ENCODE measurements at places on chromosomes 5 and 9.

DNA sequence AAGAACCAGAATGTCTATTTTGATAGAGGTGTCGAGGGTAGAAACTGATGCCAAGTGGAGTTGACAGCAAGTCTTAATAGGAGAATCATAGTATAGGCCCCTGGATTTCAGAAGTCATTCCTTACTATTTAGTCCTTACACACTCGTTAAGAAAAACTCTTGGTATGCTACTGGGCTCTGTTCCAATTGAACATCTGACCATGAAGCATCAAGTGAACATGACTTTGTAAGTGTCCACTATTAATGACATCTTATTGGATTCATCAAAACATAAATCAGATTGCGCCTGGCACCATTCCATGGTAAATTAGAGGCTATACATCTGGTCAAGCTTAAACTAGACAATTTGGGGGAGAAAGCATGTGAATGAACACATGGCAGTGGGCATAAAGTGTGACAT, 1056.5 kb upstream of the EDIL3 start:
- DNase-seq = no peak

DNA sequence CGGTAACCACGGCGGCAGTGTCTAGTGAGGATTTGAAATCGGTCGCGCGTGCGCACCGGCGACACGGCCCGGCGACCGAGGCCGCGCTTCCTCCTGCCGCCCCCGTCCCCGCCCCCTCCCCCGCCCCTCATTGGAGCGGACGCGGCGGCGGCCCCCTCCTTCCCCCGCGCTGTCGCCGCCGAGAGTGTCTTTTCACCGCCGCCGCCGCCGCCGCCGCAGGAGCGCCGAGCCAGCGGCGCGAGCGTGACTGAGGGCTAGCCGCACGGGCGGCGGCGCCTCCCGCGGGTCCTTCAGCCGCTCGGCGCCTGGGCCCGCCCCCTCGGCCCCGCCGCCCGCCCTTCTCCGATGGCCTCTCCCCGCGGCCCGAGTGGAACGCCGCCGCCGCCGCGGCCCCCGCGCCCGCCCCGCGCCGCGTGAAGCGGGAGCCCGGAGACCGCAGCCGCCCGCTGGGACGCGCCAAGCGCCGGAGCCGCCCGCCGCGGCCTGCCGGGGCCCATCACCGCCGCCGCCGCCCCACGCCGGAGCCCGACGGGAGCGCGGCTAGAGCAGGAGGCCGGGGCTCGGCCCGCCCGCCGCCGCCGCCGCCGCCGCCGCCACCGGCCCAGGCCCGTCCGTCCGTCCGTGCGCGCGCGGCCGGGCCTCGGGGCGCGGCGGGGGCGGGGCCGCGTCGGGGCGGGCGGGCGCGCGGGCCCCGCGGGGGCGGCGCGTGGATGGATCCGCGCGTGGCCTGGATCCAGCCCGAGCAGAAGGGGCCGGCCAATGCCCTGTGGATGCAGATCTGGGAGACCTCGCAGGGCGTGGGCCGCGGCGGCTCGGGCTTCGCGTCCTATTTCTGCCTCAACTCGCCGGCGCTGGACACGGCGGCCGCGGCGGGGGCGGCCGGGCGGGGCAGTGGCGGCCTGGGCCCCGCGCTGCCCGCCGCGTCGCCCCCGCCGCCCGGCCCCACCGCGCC, at the start of gene TENT4A:
TSS of gene TENT4A (plus strand) at position 159 of the 952 bp plus-strand sequence. CDS start at position 711, 552 bp downstream.
- DNase-seq = peak; percentile 26

DNA sequence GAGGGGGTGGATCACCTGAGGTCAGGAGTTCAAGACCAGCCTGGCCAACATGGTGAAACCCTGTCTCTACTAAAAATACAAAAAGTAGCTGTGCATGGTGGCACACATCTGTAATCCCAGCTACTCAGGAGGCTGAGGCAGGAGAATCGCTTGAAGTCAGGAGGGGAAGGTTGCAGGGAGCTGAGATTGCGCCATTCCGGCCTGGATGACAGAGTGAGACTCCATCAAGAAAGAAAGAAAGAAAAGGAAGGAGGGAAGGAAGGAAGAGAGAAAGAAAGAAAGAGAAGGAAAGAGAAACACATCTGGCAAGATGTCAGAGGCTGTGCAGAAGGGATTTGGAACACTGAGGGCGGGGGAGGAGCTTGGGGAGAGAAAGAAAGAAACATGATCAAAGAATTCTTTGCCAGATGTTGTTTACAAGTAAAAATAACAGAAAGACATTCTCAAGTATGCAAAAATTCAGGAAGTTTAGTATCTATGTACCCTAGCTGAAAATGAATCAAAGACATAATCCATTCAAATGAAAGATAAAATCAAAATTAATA, 93.7 kb downstream of the AK8 start:
- DNase-seq = no peak

GRCh38 chr5:72788866-72789505, 27.5 kb upstream of the TNPO1 start:
- no peak for DNase-seq

GRCh38 chr5:54820346-54821134, 164.9 kb downstream of the ESM1 start:
- no peak for DNase-seq

GRCh38 chr5:157252711-157253465, 13.0 kb upstream of the CYFIP2 start:
- peak; percentile 51 for DNase-seq

GRCh38 chr9:113479174-113479621, 15.7 kb downstream of the RGS3 start:
- DNase-seq = peak; percentile 33

DNA sequence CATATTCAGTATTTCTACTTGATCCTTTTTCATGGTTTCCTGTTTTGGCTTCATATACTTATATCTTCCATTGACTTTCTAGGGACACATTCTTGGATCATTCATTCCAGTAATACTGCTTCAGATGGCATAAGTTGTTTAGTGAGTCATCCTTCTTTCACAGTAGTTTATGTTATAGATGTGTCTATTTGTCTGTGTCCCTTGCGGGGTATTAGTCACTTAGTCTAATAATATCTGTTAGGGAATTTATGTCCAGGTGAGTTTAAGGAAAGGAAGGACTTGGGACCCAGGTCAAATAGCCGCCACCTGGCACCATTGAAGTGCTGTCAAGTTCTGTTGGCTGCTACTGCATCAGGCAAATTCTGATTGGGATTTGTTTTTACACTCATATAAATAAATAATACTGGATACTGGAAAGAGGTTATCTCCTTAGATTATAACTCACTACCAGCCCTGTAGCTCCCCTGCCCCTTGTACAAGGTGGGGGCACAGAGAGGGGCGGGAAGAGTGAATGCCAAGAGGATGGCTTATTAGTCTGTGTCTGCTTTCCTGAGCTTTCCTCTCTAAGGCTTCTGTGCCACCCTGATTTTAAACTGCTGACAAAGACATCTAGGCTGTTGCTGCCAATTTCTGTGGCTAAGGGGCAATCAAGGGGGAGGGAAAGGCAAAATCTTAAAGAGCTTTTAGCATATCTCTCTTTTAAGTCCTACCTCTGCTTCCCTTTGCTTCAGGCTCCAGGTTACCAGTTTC, 64.9 kb downstream of the CDC42SE2 start:
- no peak for DNase-seq

- peak; percentile 66 for DNase-seq
Measured at GRCh38 chr5:181217111-181217802, 5.8 kb upstream of the TRIM41 start.

DNA sequence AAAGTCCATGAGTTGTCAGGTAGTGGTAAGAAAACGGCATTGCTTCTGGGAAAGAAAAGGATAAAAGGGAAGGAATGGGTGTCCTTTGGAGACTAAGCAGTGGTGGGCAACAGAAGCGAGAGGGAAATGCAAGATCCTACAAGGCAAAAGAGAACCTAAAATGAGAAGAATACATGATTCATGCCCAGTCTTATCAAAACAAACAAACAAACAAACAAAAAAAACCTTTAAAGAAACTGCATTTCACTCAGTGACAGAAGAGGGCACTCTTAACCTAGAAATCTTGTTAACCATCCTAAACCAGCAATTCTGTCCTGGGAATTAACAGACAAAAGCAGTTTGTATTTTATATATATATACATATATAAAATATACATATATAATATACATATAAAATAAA, 88.5 kb downstream of the SUSD1 start:
- no peak for DNase-seq

- DNase-seq = no peak
Measured at GRCh38 chr9:69190086-69190862, 16.2 kb downstream of the TJP2 start.

DNA sequence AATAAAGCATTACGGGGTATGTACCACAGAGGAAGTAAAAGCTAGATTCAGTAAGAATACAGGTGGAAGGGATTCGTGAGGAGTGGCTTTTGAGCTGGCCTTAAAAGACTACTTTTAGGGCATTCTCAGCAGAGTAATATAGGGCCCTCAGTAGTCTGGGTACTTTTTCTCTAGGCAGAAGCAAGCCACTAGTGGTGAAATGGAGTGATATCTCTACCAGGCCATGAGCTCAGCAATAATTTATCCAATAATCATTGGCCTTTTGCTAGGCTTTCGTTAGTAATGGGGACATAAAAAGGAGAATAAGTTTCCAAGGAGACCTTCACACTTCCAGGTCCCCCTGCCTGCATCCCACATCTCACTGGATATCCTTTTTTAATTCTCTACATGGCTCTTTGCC, 1.7 kb downstream of the POLR3G start:
- no peak for DNase-seq

- no peak for DNase-seq
Measured at GRCh38 chr5:127839496-127840197, 136.5 kb downstream of the CCDC192 start.

DNA sequence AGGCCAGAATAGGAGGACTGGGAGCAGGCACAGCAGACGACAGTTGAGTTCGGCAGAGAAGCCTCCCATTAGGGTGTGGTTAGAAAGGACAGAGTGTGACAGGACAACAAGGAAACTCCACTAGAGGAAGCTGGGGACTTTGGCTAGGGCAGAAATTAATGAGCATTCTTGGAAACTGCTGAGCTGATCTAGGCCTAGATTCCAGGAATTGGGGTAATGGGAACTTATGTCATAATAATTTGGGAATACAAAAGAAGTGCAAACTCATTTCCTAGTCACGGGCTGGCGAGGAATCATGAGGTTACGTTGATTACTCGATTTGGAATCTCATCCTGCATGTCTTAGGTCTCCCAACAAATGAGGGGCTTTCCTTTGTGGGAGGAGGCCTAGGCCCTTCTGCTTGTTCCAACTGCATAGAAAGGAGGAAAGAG, 144.6 kb upstream of the RPS23 start:
- no peak for DNase-seq

DNA sequence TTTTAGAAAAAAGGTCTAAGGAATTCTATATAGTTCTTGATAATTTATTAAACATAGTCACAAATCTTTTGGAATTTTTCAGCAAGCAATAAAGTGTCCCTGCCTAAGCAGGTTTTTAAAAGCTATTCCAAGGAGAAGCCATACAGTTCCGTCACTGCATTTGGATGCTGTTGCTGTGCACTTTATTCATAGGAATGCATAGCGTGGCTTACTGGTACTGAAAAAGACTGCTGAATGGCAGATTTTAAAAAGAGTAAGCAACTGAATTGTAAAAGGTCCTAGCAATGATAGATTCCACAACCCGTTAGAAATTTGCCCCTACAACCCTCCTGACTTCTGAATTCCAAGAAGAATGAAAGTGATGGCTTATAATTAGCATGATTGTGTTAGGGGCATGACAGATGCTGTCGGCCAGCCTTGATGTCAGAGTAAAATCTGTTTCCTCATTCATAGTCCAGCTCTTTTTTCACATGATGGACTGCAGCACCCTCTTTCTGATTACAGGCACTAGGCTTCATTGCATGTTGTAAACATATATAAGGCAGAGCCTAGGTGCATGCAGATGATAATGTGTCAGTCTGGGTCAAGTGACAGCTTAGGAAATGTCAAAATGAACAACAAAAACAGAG, 227.0 kb downstream of the PDE4D start:
- DNase-seq = no peak

DNA sequence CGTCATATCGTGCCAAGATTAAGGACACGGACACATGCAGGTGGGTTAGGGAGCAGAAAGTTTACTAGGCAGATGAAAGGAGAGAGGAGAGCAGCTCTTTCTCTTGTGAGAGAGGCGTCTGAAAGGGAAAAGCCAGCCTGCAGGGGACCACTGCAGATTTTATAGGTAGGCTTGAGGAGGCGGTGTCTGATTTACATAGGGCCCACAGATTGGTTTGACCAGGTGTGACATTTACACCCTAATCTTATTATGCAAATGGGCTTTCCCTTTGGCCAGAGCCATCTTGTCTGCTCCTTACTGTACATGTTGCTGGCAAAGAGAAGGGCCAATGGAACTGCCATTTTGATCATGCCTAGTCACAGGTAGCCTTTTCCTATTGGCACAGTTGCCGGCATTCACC, 137.2 kb upstream of the TAF11L2 start:
- DNase-seq = no peak

DNA sequence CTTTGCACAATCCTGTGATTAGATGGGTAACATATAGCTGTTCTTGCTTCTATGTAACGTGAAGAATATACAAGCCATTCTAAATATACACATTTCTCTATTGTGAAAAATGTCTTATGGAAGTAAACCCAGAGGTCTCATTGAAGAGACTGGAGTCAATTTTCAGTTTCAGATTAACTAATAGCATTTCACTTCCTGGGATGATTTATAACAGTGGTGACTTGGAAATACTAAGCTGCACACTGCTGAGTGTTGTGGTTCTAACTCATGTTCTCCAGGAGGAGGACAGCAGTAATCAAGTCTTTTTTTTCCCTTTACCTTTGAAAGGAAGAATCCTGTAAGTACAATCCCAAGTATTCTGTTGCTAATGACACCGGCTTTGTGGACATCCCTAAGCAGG, 3.3 kb downstream of the CTSL start:
- DNase-seq = no peak

DNA sequence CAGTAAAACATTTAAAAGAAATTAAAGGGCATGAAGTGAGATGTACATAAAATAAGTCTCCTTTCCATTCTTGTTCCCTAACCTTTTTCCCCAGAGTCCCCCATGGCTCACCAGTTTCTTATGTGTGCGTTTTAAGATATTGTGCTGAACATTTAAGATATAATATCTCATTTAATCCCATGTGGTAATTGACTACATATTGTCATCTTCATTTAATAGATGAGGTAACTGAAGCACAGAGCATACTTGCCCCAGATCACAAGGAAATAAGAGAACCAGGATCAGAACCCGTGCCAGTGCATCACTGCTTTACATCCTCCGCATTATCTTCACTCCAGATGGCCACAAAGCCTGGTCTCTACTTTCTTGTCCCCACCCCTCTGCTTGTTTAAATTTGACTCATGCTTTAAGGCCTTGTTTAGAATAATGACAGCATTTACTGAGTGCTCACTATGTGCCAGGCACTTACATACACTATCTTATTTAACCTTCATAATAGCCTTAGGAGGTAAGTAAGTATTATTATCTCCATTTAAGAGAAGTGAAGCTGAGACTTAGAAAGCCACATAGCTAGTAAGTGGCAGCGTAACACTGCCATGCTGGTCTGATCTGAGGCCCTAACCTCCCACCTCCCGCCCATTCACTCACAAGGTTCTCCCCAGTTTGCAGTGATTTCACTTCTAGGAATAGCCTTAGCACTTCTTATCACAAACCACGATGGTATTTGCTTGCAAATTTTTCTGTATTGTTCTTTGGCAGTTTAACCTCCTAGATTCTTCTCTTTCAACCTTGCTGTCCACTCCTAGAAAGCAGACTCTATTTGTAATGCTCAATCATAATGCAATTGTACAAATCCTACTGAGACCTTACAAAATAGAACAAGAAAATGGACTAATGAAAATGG, 78.4 kb upstream of the IL6ST start:
- DNase-seq = no peak

Measured in CD8-positive, alpha-beta memory T cell (primary cell).